Sciatic nerve (tissue), 2 donors: ENCODE measurements at places on chromosomes 1 and 21.
A peak's percentile ranks its signal among the peaks of the same experiment; 100 is the strongest.

- peak; percentile 70 for DNase-seq
Measured at GRCh38 chr1:62962901-62963776, 179.2 kb downstream of the ATG4C start.

DNA sequence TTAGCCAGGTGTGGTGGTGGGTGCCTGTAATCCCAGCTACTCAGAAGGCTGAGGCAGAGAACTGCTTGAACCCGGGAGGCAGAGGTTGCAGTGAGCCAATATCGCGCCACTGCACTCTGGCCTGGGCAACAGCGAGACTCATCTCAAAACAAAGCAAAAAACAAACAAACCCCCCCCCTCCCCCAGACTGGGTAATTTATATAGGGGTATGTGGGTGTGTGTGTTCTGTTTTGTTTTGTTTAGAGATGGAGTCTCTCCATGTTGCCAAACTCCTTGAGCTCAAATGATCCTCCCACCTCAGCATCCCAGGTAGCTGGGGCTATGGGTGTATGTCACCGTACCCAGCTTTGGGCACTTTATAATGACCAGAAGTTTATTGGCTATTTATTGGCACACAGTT is 73.6 kb downstream of the SLC27A3 start:
- DNase-seq, result no peak

GRCh38 chr1:29744684-29745490 is 508.6 kb downstream of the PTPRU start:
- no peak for DNase-seq

DNA sequence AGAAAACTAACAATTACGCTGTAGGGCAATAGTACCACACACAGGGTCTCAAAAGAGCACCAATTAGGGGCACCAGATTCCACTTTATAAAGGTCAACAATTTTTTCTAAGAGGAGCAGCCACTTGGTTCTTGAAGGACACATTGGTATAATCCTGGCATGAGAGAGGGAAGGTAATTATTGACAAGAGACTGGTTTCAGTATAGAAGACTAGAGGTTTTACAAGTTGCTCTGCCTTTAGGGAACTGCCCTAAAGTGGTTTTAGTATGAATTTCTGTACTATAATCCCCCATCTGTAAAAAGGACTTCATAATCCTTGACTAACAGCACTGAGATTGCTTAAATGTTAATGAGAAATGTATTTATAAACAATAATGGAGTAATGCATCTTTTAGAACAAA is 648.5 kb upstream of the PTBP2 start:
- DNase-seq, result no peak

GRCh38 chr1:223137455-223138085 is 5.5 kb downstream of the TLR5 start:
- no peak for DNase-seq

DNA sequence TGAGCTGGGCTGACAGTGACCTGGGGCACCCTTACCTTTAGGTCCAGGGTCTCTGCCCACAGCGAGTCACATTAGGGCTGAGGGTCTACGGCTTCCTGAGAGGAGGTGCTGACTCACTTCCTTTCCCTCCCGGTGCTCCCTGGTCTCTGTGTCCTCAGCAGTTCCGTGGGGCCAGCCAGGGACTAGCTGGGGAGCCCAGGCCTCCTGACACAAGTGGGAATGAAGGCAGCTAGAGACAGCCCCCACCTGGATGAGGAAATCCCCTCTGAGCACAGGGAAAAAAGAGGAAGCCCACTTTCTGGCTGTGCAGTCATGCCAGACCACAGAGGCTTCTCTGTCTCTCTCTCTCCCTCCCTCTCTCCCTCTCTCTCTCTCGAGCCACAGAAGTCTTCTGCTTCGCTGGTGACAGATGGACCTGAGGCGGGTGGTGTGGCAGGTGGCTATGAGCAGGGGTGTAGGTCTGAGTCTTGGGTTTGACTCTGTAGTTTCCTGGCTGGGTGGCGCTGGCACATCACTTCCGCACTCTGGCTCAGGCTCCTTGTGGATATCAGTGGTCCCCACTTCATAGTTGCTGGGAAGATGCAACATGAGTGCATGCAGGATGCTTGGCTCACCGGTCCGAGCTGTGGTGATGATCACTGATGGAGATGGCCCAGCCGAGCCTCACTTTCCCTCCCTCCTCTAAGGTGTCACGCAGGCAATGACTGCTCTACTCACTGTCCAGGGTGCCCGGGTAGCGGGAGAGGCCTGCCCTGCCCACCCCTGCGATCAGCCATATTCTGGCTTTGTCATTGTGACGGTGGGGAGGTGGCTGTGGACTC is 3.5 kb downstream of the SLC66A1 start:
- DNase-seq, result peak; percentile 56

DNA sequence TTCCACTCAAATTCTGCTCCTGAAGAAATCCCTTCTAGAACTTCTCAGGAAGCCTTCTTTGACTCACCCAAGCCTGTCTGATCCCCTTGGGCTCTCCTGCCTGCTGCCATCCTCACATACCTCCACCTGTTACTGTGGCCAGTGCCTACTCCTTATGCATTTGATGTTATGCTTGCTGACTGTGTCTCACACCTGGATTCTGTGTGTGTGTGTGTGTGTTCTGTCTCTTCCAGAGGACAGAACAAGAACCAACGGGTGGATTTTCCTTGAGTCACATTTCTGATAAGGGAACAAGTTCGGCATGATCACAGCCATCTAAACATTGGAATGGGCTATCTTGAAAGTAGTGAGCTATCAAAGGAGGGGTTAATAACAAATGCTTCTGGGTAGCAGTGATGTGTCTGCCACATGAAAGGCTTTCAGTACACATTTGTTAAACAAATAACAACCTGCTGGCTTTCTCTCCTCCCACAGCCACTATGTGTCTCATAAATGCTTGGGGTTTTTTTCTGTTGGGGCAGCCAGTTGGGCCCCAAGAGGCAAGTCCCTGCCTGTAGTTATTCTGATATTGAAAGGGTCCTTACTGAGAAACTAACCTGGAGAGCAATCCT is 8.9 kb upstream of the GPR37L1 start:
- no peak for DNase-seq

- DNase-seq, result no peak
Measured at GRCh38 chr1:229531326-229531725, 23.2 kb upstream of the NUP133 start.

DNA sequence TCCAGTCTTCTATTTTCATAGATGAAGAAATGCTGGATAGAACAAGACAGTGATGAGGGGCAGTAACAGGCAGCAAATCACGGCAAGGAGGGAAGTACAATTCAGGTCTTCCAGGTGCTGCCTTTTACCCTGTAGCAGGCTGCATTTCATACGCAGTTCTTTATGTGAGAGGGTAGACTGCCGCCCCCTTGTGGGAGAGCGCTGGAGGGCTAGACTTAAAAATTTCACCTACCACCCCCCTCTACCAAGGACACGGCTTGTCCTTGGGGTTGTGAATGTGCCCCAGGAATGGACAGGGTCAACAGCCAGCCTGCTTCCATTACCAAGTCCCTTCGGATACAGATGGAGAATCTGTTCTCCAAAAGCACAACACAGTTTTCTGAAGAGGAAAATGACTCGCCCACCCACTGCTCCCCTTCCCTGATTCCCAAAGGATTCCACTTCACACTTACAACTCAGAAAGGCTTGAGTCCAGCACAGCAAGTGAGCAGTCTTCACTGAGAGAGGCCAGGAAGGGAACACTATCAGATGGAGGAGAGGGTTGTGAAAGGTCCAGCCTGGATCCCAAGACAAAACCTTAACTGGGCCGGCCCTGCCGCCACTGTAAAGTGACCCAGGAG is 7.4 kb downstream of the WDR77 start:
- no peak for DNase-seq

- no peak for DNase-seq
Measured at GRCh38 chr21:28444111-28444510, 548.6 kb downstream of the LTN1 start.

DNA sequence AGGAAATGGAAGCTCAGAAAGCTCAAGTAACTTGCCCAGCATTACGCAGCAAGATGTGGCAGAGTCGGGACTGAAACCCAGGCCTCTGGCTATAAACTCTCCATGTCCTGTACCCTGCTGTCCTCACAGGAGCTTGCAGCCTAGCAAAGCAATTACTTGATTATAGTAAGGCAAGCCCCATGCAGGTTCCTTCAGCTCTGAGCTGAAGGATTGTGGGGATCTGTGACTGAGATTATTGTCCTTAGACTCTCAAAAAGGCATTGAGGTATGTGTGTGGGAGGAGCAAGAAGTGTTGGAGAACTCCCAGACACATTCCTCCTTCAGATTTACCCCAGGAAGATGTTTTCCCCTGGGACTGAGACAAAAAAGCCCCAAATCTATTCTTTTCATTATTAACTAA is 124.0 kb upstream of the SPATA6 start:
- DNase-seq, result no peak

- no peak for DNase-seq
Measured at GRCh38 chr1:228772516-228773212, 37.4 kb downstream of the RHOU start.

DNA sequence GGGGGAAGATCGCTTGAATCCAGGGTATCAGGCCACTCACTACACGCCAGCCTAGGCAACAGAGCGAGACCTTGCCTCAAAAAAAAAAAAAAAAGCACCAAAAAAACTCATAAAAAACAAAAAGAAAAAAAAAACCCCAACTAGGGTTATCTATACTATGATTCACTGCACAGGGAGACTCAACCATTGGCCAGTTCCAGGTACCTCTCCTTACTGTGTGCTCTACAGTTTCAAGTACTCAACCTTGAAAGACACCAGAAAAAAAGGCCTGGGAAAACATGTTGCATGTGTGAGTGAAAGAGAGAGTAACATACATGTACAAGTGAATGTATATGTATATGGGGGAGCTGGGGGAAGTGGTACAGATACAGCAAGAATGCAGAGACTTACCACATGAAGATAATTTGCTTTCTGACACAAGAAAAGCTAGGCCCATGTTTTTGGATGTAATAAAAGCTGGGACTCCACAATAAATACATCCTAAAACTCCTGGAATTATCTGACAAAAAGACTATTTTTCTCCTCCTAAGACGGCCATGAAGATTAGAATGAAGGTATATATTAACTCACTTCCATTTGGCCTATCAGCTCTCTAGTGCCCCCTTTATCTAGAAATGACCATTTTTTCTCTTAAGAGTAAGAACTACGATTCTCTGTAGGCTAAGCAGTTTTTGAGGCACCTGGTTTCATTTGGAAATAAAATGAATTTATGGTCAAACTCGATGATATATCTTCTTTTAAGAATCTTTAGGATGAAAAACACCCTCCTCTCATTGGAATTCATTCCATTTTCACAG is 52.2 kb downstream of the SLC27A3 start:
- DNase-seq, result no peak

DNA sequence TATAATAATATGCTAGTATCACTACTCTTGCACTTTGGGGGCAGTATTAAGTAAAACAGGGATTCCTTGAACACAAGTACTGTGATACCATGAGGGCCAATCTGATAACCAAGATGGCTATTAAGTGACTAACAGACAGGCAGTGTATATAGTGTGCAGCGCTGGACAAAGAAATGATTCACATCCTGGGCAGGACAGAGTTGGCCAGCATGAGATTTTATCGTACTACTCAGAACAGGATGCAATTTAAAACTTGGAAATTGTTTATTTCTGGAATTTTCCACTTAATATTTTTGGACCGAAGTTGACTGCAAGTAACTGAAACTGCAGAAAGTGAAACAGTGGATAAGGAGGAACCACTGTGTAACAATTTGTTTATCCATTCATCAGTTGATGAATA is 74.6 kb downstream of the DNTTIP2 start:
- DNase-seq, result no peak

DNA sequence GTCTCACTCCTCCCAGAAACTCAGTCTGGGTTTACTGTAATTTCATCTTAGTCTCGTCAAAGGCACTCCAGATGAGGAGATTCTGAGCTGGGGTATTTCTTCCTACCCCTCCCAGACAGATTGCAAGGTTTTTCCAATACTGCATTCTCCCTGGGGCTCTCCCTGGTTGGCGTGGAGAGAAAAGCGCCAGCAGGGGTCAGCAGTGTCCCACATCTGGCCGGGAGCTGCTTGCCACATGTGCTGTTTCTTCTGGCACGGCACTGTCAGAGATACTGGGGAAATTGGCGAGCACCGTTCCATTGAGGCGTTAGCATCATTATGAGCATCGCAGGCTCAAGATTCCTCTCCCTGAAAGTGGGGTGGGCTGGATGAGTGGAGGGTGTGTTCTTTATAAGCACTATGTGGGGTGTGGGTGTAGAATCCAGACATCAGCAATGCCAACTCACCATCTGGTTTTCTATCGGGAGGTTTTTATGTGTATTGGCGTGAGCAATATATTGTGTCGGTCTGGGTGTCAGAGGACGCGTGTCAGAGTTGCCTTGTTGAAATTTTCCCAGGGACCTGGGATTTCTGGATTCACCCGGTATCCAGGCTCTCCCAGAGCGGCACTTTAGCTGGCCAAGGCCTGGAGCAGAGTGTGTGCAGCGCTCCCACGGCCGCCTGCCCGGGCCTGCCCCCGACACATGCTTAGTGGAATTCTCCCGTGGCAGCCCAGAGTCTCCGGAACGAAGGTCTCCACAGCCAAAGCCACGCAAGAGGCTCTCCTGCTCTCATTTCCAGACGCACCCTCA is 8.0 kb upstream of the NAV1 start:
- DNase-seq, result peak; percentile 94

DNA sequence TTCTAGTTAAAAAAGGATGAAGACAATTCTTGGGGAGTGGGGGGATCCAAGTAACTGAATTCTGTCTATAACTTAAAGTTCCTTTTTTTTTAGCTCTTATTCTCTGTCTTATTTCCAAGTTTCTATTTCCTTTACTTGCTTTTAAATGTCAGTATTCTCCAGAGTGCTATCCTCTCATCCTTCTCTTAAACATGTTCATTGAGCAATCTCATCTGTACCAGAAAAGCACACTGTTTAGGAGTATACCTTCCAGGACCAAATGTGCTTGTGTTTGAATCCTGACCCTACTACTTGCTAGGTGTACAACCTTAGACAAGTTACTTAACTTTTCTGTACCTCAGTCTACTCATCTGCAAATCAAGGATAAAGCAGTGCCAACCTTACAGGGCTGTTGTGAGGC is 50.1 kb downstream of the AKT3 start:
- DNase-seq, result no peak

GRCh38 chr1:146001709-146002108 is 5.3 kb upstream of the TXNIP start:
- DNase-seq, result no peak

- no peak for DNase-seq
Measured at GRCh38 chr1:229041946-229042345, 229.0 kb upstream of the RAB4A start.

DNA sequence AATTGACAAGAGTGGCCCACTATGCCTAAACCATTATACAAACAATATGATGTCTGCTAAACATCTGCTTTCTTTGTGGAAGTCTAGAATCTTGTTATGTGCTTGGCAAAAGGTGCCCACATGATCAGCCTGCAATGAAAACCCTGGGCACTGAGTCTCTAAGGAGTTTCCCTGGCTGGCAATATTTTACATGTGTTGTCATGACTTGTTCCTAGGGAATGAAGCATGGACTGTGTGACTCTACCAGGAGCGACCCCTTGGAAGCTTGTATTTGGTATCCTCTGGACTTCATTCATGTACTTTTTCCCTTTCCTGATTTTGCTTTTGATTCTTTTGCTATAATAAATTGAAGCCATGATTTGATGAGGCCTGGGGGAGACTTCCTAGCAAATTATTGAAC is 324.9 kb downstream of the HHIPL2 start:
- DNase-seq, result no peak

- DNase-seq, result no peak
Measured at GRCh38 chr1:157274698-157275534, 136.7 kb upstream of the ETV3 start.
